ENCODE measurements at places on chromosomes 1 and 21. TPM values are rescaled to one million over a fixed set of nuclear protein-coding genes. Genes with fewer than 3 reads are reported as not detected.

Gene FAM229A
- total RNA-seq: 7.5 TPM

Gene SYCP1
- total RNA-seq: not detected

Gene CD53
- 7.0 TPM for total RNA-seq

- DNase-seq: no peak
These were observed 4.8 kb upstream of the CHIA start for GRCh38 chr1:111285879-111286278.

DNA sequence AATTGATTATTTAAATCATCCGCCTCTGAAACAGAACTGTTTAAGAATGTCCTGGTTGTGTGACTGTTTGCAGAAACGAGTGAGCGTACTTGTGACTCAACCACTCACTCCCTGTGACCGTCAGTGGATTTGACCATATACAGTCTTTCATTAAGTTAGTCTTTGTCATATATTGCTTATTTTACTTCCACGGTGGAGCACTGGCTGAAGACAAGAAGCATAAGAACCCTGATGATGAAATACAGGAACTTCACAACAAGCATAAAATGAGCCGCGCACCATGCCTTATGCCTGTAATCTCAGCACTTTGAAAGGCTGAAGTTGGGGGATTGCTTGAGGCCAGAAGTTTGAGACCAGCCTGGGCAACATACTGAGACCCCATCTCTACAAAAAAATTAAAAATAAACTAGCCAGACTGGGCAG, 194.0 kb downstream of the TOMM20 start:
- no peak for DNase-seq

DNA sequence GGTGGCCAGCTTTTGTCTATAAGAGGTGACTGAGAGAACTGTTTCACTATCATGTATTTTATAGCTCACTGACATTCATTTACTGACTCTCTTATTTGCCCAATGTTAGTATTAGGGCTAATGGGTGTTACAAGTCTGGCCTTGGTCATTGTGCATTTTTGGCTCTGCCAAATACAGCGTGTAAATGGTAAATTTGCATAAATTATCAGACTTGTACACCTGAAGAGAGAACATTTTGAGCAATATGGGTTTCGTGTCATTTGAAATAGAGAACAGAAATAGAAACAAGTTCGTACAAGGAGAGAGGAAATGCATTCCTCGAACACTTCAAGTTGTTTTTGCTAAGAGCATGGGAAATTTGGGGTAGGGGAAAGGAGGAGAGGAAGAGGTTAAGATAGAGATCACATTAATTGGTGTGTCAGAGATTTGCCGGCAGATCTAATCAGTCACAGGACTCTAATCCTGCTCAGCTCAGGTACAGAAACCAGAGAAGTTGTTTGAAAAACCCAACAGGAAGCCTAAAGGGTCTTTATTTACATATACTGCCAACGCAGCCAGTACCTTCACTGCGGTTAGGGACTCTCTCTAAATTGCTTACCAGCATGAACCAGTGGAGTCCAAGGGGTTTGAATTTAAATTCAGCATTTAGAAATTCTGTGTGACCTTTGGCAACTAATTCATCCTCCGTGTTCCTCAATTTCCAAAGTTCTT, 261.5 kb downstream of the GPATCH2 start:
- DNase-seq: no peak

GRCh38 chr1:36420836-36421317, 23.2 kb upstream of the LSM10 start:
- DNase-seq: peak; percentile 93

DNA sequence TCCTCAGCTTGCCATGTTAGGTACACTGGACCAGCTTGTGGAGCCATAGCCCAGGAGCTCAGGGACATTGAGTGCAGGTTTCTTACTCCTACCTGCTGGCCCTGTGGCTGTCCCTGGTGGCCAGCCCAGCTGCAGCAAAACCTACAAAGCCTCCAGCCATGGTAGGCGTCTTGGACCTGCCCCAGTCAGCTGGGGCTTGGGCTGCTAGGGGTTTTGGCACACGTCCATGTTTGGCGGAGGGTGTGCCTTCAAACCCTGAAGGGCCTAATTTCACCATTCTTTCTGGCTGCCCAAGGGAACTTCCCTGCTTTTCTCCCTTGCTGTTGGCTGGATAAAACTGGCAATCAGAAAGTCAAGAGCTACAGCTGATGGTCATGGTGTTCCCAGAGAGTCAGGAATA, 25.4 kb downstream of the HMGCS2 start:
- DNase-seq: no peak

DNA sequence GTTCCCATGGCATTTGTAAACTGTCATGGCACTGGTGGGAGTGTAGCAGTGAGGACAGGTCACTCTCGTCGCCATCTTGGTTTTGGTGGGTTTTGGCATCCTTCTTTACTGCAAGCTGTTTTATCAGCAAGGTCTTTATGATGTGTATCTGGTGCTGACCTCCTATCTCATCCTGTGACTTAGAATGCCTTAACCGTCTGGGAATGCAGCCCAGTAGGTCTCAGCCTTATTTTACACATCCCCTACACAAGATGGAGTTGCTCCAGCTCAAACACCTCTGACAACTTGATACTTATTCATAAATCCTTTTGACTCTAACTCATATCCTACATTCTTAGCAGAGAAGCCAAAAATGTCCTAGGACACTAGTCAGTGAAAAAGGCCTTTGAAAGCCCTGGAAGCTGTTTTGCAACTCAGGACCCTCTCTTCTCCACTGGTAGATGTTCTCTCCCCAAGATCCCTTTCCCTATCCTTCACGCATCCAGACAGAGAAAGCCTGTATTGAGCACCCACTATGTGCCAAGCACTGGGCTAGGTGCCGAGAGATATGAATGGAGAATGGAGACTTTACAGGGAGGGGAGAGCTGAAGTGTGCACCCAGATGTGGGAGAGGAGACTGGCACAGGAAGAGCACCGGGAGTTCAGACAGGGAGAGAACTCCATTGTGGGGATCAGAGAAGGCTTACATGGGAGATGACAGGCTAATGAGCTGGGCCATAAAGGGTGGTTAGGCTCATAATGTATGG, 6.7 kb upstream of the CSRP1 start:
- DNase-seq: no peak

Measured in right atrium auricular region (tissue), 2 donors.